Stomach (tissue), 19 donors: ENCODE measurements at places on chromosomes 6 and 20. TPM values are rescaled to one million over a fixed set of nuclear protein-coding genes. Genes with fewer than 3 reads are reported as not detected.
A peak's percentile ranks its signal among the peaks of the same experiment; 100 is the strongest.

- H3K27me3 ChIP-seq = no peaks in the 10 kb centered on the region
- peaks cover 45% of the 10 kb centered on the region for H3K36me3 ChIP-seq
- peaks cover 7% of the 10 kb centered on the region for H3K4me1 ChIP-seq
- H3K4me3 ChIP-seq = no peak overlapping the region
- H3K27ac ChIP-seq = no peak overlapping the region
These were observed 26.9 kb upstream of the FANCE start for GRCh38 chr6:35425284-35425683.

- no peak overlapping the region for H3K4me3 ChIP-seq
- no peaks in the 10 kb centered on the region for H3K4me1 ChIP-seq
- H3K36me3 ChIP-seq = no peaks in the 10 kb centered on the region
- H3K27me3 ChIP-seq = no peaks in the 10 kb centered on the region
These were observed 80.7 kb upstream of the MAFB start for GRCh38 chr20:40769677-40770285.

GRCh38 chr6:87671555-87672029 lies 30.4 kb downstream of the AKIRIN2 start:
- H3K4me3 ChIP-seq = no peak overlapping the region
- peaks cover 79% of the 10 kb centered on the region for H3K36me3 ChIP-seq
- peaks cover 11% of the 10 kb centered on the region for H3K4me1 ChIP-seq
- no peak for DNase-seq

ULBP3 gene
- 4.6 TPM for total RNA-seq

AGPAT4 gene
- total RNA-seq = 1.8 TPM

DNA sequence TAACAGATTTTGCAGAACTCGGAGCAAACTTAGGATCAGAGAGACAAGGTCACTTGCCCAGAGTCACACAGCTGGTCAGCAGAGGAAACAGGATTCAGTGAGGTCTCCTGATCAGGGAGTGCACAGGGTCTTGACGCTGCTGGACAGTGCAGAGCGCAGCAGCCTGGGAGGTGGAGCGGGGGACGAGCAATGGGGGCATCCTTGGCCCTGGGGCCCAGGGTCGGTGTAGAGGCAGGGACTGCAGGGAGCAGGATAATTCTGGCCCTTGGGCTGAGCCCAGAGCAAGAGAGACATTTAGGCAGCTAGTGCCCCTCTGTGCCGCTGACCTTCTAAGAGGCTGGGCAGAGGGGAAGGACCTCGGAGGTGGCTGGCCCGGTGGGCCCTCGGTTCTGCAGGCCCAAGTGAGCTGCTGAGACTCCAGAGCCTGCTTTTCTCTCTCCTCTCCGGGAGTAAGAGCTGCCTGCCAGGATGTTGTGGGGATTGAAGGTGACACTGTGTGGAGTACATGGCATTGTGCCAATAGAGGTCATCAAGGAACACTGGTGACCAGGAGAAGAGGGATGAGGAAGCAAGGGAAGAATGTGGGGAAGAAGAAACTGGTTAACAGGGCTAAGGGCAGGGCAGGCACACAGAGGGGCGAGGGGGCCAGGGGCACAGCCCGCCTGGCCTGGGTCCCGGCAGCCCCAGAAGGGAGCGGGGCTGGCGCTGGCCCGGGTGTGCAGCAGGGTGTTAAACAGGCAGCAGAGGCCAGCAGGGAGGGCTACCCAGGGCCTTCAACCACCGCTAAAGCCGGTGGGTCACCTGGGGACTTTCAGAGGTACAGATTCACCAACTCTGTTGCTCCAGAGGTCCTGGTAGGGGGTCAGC lies 122.0 kb downstream of the AGPAT4 start:
- H3K36me3 ChIP-seq = peaks cover 40% of the 10 kb centered on the region
- no peak for DNase-seq
- no peaks in the 10 kb centered on the region for H3K4me1 ChIP-seq
- no peak overlapping the region for H3K4me3 ChIP-seq

DCBLD1 gene
- total RNA-seq = 10.5 TPM

GRCh38 chr20:54047048-54047447 lies 23.3 kb downstream of the BCAS1 start:
- DNase-seq = no peak
- H3K36me3 ChIP-seq = no peaks in the 10 kb centered on the region
- no peaks in the 10 kb centered on the region for H3K4me1 ChIP-seq
- H3K27me3 ChIP-seq = no peaks in the 10 kb centered on the region
- H3K27ac ChIP-seq = no peak overlapping the region

GRCh38 chr6:134359302-134359701 lies 41.4 kb upstream of the SGK1 start:
- no peaks in the 10 kb centered on the region for H3K36me3 ChIP-seq
- no peak overlapping the region for H3K27ac ChIP-seq
- H3K4me3 ChIP-seq = no peak overlapping the region
- no peaks in the 10 kb centered on the region for H3K27me3 ChIP-seq

- no peaks in the 10 kb centered on the region for H3K27me3 ChIP-seq
- peaks cover 15% of the 10 kb centered on the region for H3K36me3 ChIP-seq
- H3K4me3 ChIP-seq = no peak overlapping the region
- H3K4me1 ChIP-seq = peaks cover 44% of the 10 kb centered on the region
- DNase-seq = no peak
- H3K27ac ChIP-seq = no peak overlapping the region
These were observed 21.3 kb downstream of the LMBRD1 start for GRCh38 chr6:69775585-69775849.

GRCh38 chr6:56655249-56655648 lies 12.6 kb upstream of the DST start:
- no peak overlapping the region for H3K27ac ChIP-seq
- H3K4me3 ChIP-seq = no peak overlapping the region
- H3K36me3 ChIP-seq = no peaks in the 10 kb centered on the region

DNA sequence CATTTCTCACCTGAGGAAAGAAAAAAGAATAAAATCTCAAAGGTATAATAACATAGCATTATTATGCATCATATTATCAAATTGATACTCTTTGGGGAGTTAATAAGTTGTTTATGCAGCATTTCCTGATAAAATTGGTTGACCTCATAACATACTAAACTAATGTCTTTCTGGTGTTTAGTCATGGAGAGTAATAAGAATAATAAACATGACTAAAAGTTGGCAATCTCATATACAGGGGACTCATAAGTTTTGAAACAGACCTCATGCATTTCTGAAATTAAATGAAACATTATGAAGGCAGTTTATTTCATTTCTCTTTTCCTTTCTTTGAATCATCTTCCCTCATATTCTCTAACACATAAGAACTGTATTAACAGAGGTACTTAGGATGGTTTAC lies 60.5 kb upstream of the PRDM1 start:
- H3K36me3 ChIP-seq = no peaks in the 10 kb centered on the region
- H3K27me3 ChIP-seq = peaks cover 4% of the 10 kb centered on the region
- H3K4me1 ChIP-seq = no peaks in the 10 kb centered on the region
- H3K4me3 ChIP-seq = no peak overlapping the region
- H3K27ac ChIP-seq = no peak overlapping the region
- DNase-seq = no peak

DNA sequence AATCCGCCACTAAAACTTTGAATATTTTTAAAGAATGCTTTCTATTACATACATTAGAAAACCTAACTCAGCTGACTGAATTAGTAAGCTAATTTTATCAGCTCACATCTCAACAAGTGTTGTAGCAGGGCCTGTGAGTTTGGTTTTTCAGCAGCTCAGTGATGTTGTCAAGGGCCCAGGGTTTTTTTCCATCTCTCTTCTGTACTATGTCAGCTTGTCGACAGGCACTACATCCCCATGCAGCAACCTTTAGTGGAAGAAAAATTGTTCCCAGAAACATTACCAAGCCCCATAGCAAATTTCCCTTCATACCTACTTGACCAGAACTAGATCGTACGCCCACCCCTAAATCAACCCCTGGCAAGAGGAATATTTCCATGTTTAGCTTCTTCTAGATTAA lies 170.3 kb upstream of the TNFAIP3 start:
- no peaks in the 10 kb centered on the region for H3K36me3 ChIP-seq
- no peaks in the 10 kb centered on the region for H3K27me3 ChIP-seq

GRCh38 chr6:113306552-113307145 lies 550.5 kb upstream of the MARCKS start:
- no peaks in the 10 kb centered on the region for H3K36me3 ChIP-seq
- no peak overlapping the region for H3K27ac ChIP-seq
- DNase-seq = peak; percentile 87
- no peaks in the 10 kb centered on the region for H3K4me1 ChIP-seq

DNA sequence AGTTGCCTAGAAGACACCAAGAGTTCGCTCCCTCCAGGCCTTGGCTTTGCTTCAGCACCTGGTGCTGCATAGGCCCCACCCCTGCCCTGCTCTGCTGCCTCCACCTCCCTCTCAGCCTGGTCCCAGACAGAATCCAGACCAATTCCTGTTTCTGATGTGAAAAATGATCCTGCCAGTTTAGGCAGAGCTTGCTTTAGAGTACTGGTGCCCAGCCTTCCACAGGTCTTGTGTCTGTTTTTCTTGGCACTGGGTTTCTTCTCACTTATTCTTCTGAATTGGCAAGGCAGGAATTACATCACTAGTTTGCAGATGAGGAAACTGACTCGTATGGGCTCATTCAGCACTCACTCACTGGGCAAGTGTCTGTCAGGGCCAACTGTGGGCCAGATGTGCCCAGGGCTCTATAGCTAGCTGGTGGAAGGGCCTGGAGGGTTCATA lies 53.0 kb downstream of the HLA-A start:
- no peak overlapping the region for H3K27ac ChIP-seq
- no peaks in the 10 kb centered on the region for H3K27me3 ChIP-seq
- no peaks in the 10 kb centered on the region for H3K36me3 ChIP-seq
- H3K4me1 ChIP-seq = no peaks in the 10 kb centered on the region
- no peak overlapping the region for H3K4me3 ChIP-seq

- H3K36me3 ChIP-seq = peaks cover 79% of the 10 kb centered on the region
- no peak for DNase-seq
- H3K27me3 ChIP-seq = no peaks in the 10 kb centered on the region
- no peak overlapping the region for H3K4me3 ChIP-seq
- H3K27ac ChIP-seq = peak overlapping the region; percentile 54
These were observed 83.4 kb downstream of the TCP11 start for GRCh38 chr6:35057449-35058357.

GRCh38 chr20:45247865-45248264 lies 6.5 kb downstream of the SLPI start:
- no peak overlapping the region for H3K4me3 ChIP-seq
- no peak for DNase-seq
- no peak overlapping the region for H3K27ac ChIP-seq
- peaks cover 5% of the 10 kb centered on the region for H3K4me1 ChIP-seq
- peaks cover 24% of the 10 kb centered on the region for H3K27me3 ChIP-seq
- no peaks in the 10 kb centered on the region for H3K36me3 ChIP-seq

DNA sequence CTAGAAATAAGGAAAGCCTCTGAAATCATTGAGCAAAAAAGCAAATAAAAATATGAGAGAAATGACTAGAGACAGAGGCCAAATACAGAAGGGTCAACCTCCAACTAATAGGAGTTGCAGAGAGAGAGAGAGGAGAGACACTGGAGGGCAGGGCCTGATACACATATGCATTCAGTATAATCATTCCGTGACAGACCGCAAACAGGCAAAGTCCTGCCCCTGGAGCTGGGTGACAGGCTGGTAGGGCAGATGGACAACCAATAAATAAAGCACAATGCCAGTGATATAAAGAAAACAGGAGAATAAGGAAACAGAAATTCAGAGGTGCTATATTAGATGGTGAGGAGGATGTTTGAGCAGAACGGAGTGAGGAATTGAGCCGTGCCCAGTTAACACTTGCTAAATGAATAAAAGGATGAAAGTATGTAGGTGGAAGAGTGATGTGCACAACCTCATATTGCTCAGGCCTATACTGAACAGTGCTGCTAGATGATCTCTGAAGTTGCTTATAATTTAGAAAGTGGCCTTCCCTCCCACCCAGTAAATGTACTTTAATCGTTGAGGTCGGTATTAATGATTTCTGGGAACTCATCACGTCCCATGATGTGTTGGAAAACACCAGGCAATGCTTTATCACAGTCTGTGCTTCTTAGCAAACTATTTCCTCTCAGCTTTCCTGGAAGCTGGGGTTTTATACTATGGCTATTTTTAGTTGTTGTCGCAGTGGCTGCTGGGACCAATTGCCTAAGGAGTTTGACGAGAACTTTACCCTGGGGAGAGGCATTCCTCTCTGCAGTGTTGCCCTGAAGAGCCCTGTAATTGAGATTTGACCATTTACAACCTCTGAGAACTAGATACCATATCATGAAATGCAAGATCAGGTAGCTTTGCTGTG lies 37.6 kb upstream of the CLIC5 start:
- no peak overlapping the region for H3K4me3 ChIP-seq
- no peaks in the 10 kb centered on the region for H3K36me3 ChIP-seq
- H3K27ac ChIP-seq = peak overlapping the region; percentile 58
- no peaks in the 10 kb centered on the region for H3K4me1 ChIP-seq
- peak; percentile 71 for DNase-seq
- H3K27me3 ChIP-seq = no peaks in the 10 kb centered on the region

DNA sequence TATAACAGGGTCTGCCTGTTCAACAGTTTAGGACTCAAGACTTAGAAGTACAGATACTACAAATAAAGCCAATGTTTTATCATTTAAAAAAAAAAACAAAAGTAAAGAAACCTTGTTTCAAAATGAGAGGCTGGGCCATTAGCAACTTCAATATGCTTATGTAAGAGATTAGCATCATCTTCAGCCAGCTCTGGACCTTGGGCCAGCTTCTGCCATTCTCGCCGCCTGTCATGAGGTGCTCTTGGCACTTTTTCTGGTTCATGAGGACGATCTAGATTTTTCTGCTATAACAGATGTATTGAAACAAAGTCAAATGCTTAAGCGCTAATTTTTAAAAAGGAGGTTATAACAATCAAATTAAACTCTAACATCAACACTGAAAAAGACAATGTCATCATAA lies 74.2 kb downstream of the WASF1 start:
- H3K27ac ChIP-seq = no peak overlapping the region
- peaks cover 13% of the 10 kb centered on the region for H3K36me3 ChIP-seq

DNA sequence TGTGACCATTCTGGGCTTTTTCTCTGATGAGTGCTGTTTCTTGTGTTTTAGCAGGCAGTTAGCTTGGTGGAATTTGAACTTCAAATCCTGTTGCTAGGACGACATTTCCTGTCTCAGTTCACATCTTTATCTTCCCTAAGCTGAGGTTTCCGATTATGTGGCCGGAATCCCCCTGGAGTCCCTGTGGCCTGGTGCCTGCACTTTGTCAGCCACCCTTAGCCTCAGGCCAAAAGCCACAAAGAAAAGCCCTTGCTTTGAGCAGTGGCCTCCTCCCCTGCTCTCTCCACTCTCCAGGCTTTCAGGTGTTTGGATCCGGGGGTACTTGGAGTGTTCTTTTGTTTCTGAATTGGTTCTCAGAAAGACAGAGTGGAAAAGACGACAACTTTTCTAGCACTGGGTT lies 59.9 kb upstream of the PMEPA1 start:
- no peak overlapping the region for H3K27ac ChIP-seq
- H3K27me3 ChIP-seq = no peaks in the 10 kb centered on the region
- H3K36me3 ChIP-seq = no peaks in the 10 kb centered on the region
- DNase-seq = no peak

- no peaks in the 10 kb centered on the region for H3K36me3 ChIP-seq
- no peak overlapping the region for H3K27ac ChIP-seq
- H3K4me3 ChIP-seq = no peak overlapping the region
- H3K27me3 ChIP-seq = no peaks in the 10 kb centered on the region
- H3K4me1 ChIP-seq = peaks cover 5% of the 10 kb centered on the region
These were observed 319.6 kb downstream of the CDKAL1 start for GRCh38 chr6:20853828-20854227.

DNA sequence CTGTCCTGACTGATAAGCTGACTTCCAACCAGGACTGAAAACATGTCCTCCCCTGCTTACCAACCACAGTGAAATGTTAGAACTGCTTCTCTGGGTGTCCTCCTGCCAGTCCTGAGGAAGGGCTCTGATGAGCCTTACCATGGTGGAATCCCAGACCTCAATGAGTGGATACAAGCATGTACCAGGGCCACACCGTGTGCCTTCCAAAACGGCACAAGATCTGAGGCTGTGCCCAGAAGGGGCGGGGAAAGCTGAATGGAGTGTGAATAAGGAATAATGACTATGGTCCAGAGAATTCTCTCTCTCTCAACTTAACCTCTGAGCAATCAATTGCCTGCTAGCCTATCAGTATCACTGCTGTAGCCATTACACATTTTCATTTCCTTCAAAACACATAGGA lies 51.7 kb downstream of the PDE10A start:
- H3K27me3 ChIP-seq = no peaks in the 10 kb centered on the region
- H3K36me3 ChIP-seq = no peaks in the 10 kb centered on the region
- no peak overlapping the region for H3K4me3 ChIP-seq
- no peak overlapping the region for H3K27ac ChIP-seq
